ENCODE measurements at places on chromosomes 12 and 14. TPM values are rescaled to one million over a fixed set of nuclear protein-coding genes. Genes with fewer than 3 reads are reported as not detected.

- no peak for DNase-seq
Measured at GRCh38 chr14:74403619-74404417, 22.2 kb downstream of the SYNDIG1L start.

Gene EIF2S3B
- 0.35 TPM for total RNA-seq

DNA sequence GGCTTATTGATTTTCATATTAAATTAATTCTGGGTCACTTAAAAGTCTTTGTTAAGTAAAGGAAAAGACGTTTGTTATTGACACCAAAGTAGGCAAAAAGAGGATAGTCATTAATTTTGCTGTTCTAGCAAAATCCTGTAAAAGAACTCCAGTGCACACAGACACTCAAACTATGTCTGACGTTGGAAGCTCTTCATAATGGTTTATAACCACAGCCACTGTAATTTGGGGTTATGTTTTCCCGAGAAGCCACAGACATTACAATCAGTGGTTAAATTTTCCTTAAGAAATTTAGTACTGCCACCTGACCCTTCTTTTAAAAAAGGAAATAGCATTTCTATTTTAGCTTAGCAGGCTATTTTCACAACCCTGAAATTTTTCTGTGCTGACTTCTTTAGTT lies 267.5 kb downstream of the CCDC91 start:
- DNase-seq, result no peak

Gene ART4
- total RNA-seq, result 2.8 TPM

DNA sequence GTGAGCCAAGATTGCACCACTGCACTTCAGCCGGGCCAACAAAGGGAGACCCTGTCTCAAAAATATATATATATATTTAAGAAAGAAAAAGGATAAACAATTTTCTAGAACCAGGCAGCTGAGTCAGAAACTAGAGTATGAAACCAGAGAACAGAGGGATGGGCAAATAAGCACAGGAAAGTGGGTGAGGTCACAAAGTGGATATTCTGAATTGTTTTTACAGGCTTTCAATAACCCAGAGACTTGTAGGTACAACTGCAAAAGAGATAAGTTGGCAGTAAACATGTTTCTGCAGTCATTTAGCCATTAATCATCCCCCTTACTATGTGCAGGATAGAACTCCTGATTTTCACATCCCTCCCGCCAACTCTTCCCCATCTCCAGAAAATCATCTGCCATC lies 94.2 kb downstream of the BTG1 start:
- no peak for DNase-seq

DNA sequence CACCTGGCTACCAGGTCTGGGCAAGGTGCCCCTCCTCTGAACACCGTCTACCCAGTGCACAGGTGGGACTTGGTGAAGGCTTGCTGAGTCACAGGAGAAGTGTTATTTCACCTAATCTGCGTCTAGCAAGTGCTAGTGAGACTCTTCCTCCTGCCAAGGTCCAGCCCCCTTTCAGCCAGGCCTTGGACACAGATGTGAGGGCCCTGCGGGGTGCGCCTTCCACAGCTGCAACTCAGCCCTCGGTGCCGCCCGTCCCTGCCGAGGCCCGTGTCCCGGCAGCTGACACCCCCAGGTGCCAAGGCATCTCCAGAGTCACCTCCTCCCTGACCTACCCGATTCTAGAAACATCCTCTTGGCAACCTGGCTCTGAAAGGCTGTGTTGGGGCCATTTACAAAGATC lies 55.1 kb downstream of the PRIMA1 start:
- DNase-seq, result no peak
